ENCODE measurements at places on chromosomes 13 and 19.

GRCh38 chr19:46608178-46608577, 7.0 kb downstream of the CALM3 start:
- no peak for DNase-seq

- no peak for DNase-seq
Measured at GRCh38 chr19:28003543-28003942, 1209.4 kb downstream of the UQCRFS1 start.

DNA sequence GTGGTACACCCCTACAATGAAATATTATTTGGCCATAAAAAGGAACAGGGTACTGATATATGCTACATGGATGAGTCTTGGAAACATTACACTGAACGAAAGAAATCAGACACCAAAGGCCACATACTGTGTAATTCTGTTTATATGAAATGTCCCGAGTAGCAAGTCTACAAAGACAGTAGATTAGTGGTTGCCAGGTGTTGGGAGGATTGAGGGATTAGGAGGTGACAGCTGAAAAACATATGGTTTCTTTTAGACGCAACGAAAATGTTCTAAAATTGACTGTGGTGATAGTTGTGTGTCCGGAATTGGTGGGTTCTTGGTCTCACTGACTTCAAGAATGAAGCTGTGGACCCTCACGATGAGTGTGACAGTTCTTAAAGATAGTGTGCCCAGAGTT, 35.1 kb downstream of the IL17D start:
- no peak for DNase-seq

DNA sequence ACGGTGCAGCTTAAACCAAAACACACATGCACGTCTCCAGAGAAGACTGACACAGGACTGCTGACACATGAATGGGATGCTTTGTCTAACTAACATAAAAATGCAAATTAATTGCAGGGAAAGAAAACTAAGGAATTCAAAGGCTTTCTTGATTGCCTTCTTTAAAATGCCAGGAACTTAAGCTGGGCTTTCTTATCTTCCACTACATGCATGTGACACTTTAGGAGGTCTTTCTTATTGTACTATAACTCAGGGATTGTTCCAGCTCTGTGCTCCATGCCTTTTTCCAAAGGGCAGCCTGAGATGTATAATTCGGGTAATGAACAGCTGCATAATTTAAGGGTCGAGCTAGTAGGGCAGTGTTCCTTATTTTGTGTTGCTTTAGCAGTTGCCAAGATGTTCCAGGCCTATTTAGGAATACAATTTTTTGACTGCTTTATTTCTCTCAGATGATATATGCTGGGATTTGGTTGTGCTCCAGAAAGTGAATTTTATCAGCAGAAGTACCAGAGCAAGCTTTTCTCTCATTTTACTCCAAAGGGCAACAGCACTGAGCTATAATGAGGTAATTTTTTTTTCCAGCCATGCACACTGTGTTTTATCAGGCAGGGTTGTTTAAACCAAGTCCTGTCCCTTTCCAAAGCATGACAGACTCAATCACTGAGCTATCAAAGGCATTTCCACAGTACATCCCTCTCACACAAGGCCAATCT, 885.2 kb downstream of the PCDH9 start:
- DNase-seq, result no peak

GRCh38 chr19:30557212-30557611, 185.0 kb downstream of the ZNF536 start:
- no peak for DNase-seq

DNA sequence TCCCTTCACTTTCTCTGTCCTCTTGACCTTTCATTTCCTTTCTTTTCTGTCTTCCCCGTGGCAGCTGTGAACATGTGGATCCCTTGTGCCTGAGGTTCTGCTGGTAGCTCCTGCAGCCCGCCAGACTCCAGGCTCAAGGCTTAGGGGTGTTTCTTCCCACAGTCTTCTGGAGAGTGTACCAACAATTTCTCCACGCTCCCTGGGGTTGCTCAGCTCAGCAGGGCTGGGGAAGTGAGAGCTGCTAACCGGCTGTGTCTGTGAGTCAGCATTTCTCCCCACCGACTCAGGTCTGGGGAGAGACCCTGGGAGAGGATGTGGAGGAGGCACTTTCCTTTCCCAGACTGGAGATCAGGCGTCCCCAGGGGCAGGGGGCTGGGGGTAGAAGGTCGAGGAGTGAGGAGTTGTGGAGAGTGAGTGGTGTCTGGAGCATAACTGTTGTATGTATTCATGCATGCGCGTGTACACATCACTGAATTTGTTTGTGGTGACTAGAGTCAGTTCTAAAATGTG, 193.6 kb downstream of the KCNRG start:
- no peak for DNase-seq

GRCh38 chr13:59730026-59730425, 433.7 kb downstream of the DIAPH3 start:
- DNase-seq, result no peak

- no peak for DNase-seq
Measured at GRCh38 chr19:14375582-14376291, 5.5 kb upstream of the ADGRE5 start.

DNA sequence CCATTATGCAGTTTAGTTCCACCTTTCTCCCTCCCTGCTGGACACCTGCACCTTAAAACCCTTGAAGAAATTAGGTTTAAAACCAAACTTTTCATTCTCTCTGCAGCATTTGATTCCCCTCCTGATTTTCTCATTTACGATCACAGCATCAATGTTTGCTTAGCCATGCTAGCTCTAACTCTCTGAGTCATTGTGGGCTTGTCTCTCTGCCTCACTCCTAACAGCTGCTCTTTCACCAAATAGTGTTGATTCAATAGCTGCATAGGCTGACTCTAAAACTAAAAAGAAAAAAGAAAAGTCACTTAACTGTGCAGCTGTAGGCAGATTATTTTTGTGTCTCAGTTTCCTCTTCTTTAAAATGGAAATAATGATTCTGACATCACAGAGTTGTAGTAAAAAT, 1124.9 kb downstream of the DIAPH3 start:
- DNase-seq, result no peak

- no peak for DNase-seq
Measured at GRCh38 chr13:25771641-25772478, 280.0 kb downstream of the SHISA2 start.

Measured in stimulated activated CD8-positive, alpha-beta memory T cell treated with anti-CD3 and anti-CD28 coated beads, Interleukin-4, amount 100 ng/mL, for 24 hours (primary cell).